Activated CD4-positive, CD25-positive, alpha-beta regulatory T cell (primary cell): ENCODE measurements at places on chromosomes 1 and 21.

DNA sequence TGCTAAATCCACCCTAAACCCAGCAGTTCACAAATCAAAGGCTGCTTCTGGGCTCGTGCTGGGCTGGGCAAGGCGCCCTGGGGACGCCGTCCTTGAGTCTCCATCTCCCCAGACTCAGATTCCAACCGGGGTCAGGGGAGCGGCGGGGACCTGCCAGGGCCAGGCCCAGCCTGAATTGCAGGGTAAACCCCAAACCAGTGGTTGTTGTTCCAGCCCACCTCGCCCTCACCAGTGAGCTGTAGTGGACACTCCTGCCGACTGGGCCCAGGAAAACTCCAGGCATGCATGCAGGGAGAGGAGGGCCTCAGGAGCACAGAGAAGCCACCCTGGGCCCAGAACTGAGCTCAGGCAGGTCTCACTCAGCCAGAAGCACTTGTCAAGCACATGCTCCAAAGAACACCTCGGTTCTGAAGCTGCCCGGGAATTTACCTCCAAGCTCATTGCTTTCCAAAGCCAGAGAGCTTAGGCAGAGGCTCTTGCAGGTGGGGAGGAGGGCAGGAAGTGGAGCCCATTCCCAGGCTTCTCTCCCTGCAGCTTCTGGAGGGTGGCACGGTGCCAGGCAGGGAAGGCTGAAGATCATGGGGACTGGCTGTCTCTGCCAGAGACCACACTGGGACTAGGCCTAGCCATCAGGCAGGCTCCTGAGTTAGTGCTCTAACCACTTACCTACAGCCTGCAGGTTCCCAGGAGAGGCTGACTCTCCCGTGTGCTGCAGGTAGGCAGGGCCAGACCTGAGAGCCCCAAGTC lies 437.0 kb downstream of the MATN1 start:
- no peak for DNase-seq

GRCh38 chr1:24437631-24438396 lies 22.2 kb downstream of the NIPAL3 start:
- DNase-seq, result no peak

DNA sequence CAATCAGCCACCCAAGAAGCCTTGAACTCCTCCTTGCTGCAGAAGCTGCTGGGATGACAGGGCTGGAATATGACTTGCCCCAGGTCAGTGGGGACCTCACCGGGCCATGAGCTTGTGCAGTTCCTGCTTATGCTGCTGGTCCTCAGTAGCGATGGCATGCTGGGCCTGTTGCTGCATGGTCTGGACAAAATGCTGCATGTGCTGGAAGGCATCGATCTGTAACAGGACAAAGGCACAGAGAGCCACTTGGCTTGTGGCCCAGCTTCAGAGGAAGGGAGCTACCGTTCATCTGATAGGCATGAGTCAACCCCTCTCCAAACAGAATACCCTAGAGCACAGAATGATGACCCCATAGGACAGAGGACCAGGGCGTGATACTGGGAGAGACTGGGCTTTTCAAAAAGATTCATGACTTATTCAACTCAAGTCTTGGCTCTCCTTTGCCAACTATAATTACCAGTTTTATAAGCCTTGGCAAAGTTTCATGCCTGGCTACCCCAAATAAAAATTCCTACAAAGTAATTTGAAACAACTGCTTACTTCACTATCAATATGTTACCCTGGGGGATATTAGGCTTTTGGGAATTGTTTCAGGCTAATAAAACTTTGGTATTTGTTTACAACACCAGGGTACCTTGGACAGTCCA lies 34.7 kb upstream of the EXOSC10 start:
- DNase-seq, result no peak

GRCh38 chr1:43817304-43817939 lies 110.1 kb downstream of the ST3GAL3 start:
- DNase-seq, result no peak

DNA sequence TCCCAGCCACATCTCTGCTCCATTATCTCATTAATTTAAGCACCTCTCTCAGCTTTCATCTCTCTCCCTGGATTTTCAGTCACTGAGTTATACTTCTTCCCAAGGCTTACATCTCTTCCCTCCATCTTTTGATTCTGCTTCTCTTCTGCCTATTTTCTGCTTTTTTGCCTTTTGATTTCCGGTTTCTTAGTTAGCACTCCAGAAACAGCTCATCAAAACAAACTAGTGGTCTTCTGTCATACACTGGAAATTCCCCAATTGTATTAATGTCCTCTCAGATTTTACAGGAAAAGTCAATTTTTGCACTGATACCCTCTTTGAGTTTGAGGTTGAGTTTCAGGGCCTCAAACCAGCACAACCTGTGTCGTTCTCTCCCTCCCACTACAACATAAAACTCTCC lies 1.5 kb downstream of the LCE3E start:
- no peak for DNase-seq

DNA sequence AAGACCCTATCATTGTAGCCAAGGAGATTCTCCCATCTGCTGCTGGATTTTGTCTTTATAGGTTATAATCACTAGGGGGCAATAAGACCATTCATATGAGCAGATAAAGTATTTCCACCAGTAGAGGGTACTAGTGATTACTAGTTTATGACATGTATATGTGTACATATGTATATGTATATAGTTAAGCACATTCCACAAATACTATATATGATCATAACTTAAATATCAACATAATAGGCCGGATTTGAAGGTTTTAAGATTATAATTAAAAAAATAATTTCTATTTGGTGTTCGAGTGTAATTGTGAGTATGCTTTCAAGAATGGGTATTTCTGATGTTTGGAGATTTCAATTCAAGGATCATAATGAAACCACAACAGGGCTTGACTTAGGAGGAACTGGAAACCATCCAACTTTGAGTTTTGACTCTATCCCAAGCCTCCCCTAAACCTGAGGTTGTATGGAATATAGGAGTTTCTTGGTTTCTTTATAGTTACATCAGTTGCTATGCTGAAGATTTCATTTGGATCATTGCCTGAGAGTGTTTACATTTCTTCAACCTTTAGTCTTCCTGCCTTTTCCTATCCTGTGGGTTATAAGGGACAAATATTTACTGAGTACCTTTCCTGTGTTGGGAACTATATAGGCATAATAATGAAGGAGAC lies 16.9 kb downstream of the TCEANC2 start:
- DNase-seq, result no peak

- DNase-seq, result no peak
Measured at GRCh38 chr1:47593013-47593568, 155.2 kb downstream of the FOXD2 start.

- no peak for DNase-seq
Measured at GRCh38 chr1:89943846-89944781, 50.8 kb upstream of the ZNF326 start.

GRCh38 chr1:6783221-6783620 lies 2.0 kb upstream of the CAMTA1 start:
- no peak for DNase-seq

DNA sequence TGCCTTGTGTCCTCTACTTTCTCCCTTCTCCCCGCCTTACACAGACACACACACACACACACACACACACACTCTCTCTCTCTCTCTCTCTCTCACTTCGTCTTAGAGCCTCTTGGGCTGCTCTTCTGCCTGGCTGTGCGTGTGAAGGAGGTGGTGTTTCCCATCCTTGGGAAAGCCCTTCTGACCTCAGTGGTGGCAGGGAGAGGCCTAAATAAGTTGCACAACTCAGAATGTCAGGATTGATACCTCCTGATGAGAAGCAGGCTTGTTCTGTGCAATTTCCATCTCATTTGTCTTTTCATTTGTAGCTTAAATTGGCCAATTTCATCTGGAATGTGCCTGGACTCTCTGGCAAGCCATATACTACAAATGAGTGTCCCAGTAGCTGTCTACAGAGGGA lies 25.0 kb downstream of the LRRN2 start:
- no peak for DNase-seq

DNA sequence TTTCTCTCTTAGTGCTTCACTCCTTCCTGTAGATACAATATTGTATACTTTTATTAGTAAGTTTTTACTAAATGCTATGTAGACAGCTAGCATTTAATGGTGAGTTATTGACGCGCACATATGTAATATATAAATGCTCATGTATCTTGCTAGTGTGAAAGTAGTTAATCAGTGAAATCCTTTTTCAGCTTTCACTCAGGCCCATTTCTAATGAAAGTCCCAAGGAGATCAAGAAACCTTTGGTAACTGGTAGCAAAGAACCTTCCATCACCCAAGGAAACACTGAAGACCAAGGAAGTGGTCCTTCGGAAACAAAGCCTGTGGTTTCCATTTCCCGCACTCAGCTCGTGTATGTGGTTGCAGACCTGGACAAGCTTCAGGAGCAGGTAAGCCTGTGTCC lies 27.2 kb downstream of the AGT start:
- no peak for DNase-seq

DNA sequence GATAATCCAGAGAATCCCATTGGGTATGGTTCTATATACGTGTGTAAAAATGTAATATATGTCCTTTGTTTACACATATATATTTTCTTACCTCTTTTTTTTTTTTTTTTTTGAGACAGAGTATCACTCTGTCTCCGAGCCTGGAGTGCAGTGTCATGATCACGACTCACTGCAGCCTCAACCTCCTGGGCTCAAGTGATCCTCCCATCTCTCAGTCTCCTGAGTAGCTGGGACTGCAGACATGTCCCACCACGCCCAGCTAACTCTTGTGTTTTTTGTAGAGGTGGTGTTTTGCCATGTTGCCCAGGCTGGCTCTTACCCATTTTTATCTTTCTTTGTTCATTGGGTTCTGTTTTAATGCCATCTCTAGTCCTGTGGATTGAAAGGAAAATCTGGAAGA lies 59.5 kb downstream of the ZBTB17 start:
- no peak for DNase-seq

DNA sequence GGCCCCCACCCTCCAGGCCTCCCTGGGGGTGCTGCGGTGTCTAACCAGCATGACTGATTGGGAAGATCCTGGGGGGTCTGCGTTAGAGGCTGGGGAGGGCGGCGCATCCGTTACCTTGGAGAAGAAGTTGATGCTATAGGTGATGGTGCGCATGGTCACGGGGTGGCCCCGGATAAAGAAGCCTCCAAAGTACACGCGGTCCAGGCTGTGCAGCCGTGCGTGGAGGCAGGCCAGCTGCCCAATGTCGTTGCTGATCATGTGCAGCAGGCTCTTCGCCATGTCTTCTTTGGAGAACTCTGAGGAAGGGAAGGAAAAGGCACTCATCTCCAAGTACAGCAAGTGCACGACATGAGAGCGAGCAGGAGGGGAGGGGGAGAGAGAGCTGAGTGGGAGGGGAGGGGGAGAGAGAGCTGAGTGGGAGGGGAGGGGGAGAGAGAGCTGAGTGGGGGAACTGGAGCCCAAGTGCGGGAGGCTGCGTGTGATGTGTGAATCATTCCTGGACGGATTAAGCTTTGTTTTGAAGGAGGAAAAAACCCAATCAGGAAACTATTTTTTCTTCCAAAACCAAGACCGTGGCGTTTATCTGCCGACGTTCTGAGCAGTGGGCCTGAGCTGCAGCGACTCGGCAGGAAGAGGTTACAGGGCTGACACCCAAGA lies 7.2 kb downstream of the PANK4 start:
- DNase-seq, result no peak

- no peak for DNase-seq
Measured at GRCh38 chr1:247491328-247491727, 33.4 kb upstream of the OR2B11 start.

- peak; percentile 86 for DNase-seq
Measured at GRCh38 chr1:53946252-53947171, at the start of gene LRRC42. TSS of gene LRRC42 (plus strand) at chr1:53946350. CDS start at chr1:53952000, 5,650 bp downstream.

- no peak for DNase-seq
Measured at GRCh38 chr21:42722808-42723473, 69.5 kb downstream of the PDE9A start.

DNA sequence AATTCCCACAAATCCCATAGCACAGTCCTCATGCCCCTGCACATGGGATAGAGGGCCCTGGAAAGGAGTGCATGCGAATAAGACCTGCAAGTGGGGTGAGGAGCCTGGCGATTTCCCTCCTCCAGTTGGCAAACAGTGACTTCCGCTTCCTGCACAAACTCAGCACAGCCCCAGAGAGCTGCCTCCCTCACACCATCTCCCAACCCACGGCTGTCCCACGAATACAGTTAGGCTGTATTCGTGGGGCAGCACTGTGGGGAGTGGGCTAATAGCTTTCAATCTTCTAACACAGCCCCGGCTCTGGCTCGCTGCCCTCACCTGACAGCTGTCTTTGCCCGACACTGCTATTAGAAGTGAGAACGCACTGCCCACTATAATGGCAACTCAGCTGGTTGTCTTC lies 28.2 kb upstream of the CNTN2 start:
- no peak for DNase-seq
